NCI-H510A treated with DMSO at 0.1 percent for 48 hours (cell line): ENCODE measurements at places on chromosomes 2 and 18.

DNA sequence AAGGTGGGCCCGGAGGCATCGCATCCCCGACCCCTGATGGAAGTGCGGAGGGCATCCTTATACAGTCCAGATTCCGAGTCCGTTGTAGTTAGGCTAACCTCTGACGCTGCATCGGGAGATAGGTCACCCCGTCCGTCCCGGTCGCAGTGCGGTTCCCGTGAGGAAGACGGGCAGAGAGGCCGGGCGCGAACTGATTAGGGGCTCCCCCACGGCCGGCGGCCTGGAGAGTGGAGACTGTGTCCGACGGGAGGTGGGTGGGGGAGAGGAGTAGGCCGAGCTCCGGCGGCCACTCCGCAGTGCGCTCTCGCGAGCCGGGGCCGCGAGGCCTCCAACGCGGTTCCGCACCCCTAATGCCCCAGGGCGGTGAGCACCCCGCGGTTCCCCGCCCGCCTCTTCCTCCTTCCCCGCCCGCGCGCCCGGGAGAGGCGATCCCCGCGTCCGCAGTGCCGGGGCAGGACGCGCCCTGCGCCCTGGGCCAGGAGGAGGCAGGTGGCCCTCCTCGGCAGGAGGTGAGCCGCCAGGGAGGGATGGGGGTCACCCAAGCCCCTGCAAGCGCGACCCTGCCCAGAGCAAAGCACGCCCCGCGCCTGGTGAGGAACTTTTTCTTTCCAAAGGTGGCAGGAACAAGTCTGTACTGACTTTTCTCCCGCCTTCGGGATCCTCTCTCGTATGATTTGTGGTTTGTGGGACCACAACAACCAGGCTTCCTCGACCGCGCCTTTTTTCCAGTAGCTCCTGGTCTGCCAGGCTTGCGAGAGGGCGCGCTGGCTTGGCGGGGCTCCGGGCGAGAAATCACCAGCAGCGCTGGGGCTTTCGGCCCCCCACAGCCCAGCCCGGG, 1.4 kb upstream of the SP5 start:
- DNase-seq, result no peak

DNA sequence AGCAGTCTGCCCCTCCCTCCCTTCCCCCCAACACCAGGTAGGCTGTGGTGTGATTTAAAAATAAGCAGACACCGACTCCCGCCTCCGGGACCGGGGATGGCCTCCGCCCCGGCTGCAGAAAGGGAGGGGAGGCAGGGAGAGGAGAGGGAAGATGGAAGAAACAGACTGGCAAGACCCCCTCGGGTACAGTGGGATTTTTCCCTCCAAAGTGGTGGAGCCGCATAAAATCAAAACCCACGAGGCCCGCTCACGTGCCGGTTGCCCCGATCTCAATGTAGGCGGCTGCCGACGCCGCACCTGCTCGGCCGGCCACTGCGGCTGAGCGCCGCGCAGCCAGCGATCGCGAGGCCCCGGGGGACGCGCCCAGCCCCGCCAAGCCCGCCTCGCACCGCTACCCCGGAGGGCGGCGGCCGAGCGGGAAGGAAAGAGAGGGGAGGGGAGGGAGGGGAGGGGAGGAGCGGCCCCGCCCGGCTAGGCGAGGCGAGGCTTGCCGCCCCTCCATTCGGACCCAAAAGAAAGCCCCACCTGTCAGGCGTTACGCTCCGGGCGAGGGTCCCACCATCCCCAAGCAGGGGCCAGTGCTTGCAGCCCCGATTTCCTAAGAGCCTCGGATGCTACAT, 811 bp downstream of the ADD2 start:
- peak; percentile 33 for DNase-seq

- DNase-seq, result peak; percentile 34
Measured at GRCh38 chr18:13416848-13417247, 198.3 kb downstream of the LDLRAD4 start.

DNA sequence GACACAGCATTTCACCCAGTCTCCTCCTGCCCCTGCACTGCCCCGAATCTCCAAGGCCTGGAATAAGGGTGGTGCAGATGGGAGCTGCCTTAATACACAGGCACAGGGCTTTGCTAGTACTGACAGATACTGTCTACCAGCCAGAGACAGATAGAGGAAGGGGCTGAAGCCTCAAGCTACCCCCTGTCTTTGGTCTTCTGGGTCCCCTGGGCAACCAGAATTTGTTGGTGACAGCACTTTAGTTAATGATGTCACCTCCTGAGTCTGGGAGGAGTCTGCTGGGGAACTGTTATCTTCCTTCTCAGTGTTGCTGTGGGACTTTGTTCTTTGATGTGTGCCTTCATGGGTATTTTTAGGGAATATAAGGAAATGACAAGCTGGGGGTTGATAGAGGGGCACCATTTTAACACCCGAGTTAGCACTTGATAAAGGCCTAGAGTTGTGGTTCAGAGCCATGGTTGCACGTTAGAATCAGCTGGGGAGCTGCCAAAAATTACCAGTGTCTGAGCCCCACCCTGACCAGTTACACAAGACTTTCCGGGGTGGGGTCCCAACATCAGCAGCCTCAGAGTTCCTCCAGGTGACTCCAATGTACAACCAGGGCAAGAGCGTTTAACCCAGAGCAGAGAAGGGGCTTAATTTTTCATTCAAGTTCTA, 136.8 kb downstream of the SMAD7 start:
- DNase-seq, result no peak

DNA sequence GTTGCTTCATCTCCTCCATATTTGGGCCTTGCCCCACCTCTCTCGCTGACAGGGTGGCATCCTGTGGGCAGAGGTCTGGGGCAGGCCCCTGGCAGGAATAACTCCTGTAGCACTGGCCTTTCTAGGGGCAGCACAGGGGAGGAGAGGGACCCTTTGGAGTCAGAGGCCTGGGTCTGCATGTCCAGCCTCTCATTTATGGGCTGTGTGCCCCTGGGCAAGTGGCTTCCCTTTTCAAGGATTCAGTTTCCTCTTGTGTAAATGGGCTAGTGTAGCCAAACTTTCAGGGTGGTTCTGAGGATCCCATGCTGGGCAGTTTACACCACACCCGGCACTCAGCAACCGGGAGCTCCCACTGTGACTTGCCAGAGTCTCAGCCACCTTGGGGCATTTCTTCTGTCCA, 23.4 kb downstream of the ADRA2B start:
- DNase-seq, result no peak

- peak; percentile 97 for DNase-seq
Measured at GRCh38 chr2:24792874-24793760, at the start of the genes CENPO and PTRHD1. Gene CENPO (plus strand): TSS chr2:24793425. CDS start chr2:24793920, 495 bp downstream. Gene PTRHD1 (minus strand): TSS chr2:24793391. CDS start chr2:24793377, 14 bp downstream.

DNA sequence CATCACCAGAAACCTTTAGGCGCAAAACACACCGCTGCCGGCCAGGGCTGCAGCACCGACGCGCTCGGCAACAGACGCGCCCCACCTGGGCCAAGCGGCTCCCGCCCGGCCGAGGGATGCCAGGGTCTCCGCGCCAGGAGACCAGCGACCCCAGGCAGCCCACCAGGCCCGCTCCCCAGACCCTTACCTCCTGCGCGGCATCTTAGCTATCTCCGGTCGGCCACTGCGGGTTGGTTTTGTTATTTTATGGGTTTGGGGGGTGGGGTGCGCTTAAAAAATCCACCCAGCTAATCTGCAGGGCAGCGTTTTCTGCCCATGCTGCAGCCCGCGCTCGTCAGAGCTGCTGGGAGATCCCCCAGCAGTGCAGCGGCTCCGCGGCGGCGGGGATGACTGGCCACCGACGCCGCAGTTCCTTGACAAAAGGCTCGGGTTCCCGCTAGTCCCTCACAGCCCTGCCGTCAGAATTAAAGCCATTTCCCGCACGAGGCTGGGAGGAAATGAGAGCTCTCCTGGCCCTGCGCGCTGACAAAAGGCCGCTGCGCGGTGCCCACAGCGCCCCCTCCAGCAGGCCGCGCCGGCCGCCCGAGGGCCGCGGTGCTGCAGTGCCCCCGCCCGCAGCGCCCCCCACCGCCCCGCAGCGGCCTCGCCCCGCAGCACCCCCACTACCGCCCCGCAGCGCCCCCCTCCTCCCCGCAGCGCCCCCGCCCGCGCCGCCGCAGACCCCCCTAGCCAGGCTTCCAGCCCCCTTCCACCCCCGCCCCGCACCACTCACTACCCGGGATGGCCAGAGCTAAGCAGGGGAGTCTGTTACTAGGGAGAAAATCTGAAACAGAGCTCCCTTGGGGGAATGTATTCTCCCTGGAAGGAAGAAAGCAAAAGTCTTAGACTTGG, at the start of gene ADD2:
Gene ADD2 (minus strand): TSS at position 502 of the 891 bp plus-strand sequence. CDS start 61,792 bp downstream, outside the sequence.
- DNase-seq, result peak; percentile 41

GRCh38 chr2:30184035-30184434, 37.2 kb downstream of the YPEL5 start:
- DNase-seq, result no peak

- DNase-seq, result no peak
Measured at GRCh38 chr2:156476021-156476849, 40.1 kb downstream of the GPD2 start.
